ENCODE measurements at places on chromosomes 16 and 17.

DNA sequence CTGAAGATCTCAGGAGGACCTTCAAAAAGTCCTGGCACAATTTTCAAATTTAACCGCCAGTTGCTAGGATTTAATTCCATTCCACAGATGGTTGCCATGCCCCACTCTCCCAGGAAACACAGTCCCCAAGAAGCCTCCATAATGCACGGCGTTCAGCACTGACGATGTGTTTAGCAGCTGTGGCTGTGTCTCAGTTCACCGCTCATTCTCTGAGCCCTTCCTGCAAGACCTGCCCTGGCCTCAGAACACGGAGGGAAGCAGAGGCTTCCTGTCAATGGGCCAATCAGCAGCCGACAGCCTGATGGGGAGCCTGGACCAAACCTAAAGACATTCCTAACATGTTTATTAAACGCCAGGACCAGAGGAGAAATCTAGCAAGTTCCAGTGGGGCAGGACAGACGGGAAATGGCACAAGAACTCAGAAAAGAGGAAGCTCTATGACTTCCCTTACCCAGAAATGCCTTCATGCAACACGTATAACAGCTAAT, 4.9 kb downstream of the MYLK3 start:
- no peak for DNase-seq

DNA sequence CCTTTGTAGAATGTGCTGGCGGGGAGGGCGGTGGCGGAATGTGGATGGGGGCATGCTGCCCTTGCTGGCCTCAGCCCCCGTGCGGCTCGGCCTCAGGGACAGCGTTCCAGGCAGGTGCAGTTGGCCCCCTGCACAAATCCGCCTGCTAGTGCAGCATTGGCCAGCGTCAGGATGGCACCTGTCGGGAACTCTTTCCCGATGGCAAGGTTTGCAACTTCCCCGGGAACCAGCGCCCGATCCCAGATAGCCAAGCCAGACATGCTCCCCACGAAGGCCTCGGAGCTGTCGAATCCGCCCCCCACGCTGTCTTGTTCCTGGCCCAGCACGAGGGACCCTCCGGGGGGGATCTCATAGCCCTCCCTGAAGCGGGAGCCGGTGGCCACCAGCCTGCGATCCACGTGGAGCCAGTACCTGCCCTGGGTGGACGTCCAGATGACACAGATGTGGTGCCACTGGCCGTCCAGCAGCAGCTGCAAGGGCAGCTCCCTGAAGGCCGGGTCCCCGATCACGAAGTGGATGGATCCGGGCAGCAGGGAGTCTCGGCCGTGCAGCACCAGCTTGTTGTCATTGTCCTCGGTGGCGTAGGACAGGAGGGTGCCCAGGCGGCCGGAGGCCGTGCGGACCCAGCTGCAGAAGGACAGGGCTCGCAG, 2.8 kb downstream of the PTX4 start:
- no peak for DNase-seq

GRCh38 chr16:69600202-69600601, 34.4 kb downstream of the NFAT5 start:
- no peak for DNase-seq

DNA sequence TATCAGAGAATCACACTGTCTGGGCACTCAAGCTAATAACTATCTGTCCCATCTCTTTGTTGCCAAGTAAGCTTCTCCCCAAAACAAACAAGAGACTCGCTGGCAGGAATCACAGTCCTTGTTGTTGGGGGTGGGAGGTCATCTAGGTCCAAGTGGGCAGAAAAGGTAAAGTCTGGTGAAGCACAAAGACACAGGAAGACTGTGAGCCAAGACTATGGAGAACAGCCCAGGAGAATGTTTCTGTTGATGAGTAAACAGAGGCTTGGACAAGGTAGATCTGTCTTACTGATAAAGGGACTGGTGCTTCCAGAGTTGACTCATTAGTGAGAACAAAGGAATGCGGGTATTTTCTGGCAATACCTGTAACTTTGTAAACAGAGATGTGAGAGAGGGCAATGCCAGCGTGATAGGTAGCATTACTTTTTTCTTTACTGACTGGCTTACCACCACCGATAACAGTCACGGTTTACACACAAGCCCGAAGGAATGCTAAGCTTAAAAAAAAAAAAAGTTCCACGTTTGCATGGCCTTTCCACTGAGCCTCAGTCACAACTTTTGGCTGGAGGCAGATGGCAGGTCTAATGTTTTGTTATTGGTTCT, 11.5 kb upstream of the MMD start:
- DNase-seq = peak; percentile 80

DNA sequence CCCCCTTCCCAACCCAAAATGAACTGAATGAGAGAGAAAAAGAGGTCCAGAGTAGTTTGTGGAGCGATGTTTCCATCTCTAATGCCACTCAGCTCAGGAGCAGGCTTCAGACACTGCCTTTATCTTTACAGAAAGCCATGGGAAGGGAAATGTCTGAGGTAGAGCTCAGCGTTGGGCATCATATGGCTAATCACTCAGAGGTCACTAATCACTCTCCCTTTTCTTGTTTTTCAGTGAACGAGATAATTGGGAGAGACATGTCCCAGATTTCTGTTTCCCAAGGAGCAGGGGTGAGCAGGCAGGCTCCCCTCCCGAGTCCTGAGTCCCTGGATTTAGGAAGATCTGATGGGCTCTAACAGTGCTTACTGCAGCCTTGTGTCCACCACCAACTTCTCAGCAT, 9.8 kb downstream of the ESRP2 start:
- no peak for DNase-seq

GRCh38 chr16:8851761-8852403, 16.9 kb downstream of the CARHSP1 start:
- no peak for DNase-seq

- no peak for DNase-seq
Observed at GRCh38 chr16:87766485-87766797, 655 bp upstream of the KLHDC4 start.

DNA sequence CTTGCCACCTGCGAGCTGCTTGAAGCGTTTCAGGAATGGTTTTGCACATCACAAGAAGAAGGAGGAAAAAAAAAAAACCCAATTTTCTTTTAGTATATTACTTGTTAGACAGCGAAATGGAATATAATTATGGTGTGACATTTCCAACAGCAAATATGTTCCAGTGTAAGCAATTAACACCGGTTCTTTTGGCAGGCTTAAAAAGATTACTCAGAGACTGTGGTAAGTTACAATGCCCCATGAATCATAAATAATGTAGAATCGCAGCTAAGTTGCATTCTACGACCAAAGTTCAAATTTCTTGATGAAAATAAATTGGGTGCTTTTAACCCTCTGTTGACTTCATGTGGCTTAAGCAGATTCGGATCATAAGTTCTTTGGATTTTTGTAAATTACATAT, 245.2 kb downstream of the XYLT1 start:
- no peak for DNase-seq

GRCh38 chr17:8117980-8118768, at the start of gene ALOXE3:
ALOXE3 (minus strand) TSS chr17:8118514; CDS start chr17:8117990, 524 bp downstream.
- DNase-seq = peak; percentile 91

- DNase-seq = peak; percentile 30
Observed at GRCh38 chr17:67422897-67423296, 45.8 kb downstream of the PITPNC1 start.

GRCh38 chr17:67675481-67675880, 42.3 kb upstream of the NOL11 start:
- no peak for DNase-seq

- DNase-seq = peak; percentile 30
Observed at GRCh38 chr16:23148513-23149266, 562 bp downstream of the USP31 start.

DNA sequence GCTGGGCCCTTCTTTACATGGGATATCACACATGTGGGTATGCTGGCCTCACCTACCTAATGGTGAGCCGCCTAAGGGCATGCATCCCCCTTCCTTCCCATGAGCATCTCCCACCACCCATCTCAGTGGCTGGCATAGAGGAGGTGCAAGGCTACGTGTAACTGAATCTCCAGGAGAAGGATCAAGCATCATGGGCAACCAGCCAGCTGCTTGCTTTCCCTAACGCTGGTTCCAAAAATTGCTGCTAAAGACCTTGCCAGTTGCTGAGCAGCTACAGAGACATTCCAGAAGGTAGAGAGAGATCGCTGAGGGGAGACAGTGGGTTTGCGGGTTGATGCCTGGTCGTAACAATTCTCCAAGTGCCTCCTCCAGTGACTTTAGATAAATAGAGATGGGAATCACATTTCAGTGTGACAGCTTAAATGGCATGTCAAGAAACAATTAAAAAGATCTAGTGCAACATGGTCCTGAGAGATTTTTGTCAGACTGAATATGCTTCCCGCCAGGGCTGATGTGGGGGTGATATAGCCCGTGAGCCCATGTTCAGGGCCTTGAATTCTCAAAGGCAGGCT, 378.4 kb upstream of the CDH5 start:
- no peak for DNase-seq

DNA sequence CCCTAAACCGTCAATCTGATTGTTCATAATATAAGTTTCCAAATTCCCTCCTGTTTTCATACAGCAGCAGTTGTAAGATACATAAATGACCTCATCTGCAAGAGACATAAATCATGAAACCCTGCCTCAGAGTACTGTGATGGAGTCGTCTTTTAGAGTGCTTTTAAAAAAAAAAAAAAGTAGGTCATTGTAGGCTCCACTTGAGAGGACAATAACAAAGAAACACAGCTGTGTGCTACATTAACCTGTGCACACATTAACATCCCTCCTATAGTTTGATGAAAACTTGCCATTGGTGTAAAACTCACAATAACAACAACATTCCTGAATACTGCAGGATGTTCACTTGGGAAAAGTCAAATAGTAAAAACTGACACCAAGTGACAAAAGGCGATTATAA, 56.5 kb downstream of the XPO6 start:
- no peak for DNase-seq

DNA sequence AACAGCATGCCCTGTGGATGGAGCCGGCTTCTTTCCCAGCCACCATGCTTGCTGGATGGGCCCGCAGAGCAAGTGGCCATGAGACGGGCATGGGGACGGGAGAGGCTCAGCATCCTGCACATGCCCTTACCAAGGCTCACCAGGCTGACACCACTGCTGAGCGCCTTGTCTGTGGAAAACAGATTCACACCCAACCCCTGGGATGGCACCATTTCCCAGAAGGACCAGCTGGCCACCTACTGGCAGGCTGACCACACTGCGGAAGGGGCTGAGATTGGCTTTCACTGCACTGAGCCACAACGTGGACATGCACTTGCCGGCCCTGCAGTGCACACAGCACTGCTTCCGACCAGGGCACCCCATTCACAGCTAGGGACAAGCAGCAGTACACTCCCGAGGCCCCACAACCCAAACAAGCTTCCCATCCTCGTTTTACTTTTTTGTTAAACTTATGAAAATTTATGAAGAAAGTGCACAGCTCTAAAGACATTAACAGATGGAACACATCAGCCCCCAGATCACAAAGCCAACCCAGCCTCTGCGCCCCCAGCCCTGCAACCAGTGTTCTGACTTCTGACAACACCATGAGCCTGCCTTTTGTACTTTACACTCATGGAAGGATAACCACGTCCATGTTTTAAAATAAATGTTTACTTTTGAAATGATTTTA, 13.9 kb upstream of the KRTAP17-1 start:
- peak; percentile 39 for DNase-seq

GRCh38 chr17:72176951-72177660, 56.3 kb downstream of the SOX9 start:
- DNase-seq = no peak

- no peak for DNase-seq
Observed at GRCh38 chr16:65041667-65042066, 80.2 kb downstream of the CDH11 start.

DNA sequence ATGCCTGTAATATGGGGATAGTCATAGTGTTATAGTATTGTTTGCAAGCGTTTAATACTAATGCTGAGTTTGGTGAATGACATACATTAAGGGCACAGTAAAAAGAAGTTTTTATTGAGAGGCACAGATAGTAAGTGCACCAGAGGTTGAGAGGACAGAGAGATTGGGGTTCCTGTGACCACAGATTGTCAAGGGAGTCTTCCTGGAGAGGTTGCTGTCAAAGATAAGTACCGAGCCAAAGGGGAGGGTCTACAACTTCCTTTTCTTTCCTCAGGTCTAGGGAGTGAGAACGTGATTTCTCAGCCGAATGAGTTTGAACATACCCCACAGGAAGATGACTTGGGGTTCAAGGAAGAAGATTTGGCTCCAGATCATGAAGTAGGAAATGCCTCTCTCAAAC, 1.8 kb downstream of the ZNF48 start:
- DNase-seq = no peak

DNA sequence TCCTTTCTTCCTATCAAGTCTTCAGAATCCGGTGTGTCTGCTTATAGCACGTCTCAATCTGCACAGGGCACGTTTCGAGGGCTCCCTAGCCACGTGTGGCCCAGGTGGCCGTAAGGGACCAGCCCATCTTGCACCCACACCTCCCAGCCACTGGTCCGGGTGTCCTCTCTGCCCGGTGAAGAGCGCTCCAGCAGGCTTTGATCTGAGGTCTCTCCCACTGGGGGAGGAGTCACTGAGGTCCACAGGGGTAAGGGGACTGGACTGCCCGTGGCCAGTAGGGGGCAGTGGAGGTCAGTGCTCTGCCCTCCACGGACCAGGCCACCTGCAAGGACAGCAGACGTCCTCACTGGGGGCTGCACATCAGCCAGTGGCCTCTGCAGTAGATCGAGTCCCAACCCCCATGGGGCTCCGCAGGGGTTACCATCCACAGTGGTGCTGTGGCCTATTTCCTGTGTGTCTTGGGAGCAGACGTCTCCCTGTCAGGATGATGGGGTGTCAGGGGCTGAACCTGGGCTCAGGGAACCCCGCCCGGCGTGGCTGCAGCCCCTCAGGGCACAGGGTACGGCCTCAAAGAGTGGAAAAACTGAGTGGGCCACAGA, 204.1 kb upstream of the CIBAR2 start:
- peak; percentile 27 for DNase-seq

GRCh38 chr16:67088551-67088950, 21.2 kb upstream of the PHAF1 start:
- DNase-seq = no peak

DNA sequence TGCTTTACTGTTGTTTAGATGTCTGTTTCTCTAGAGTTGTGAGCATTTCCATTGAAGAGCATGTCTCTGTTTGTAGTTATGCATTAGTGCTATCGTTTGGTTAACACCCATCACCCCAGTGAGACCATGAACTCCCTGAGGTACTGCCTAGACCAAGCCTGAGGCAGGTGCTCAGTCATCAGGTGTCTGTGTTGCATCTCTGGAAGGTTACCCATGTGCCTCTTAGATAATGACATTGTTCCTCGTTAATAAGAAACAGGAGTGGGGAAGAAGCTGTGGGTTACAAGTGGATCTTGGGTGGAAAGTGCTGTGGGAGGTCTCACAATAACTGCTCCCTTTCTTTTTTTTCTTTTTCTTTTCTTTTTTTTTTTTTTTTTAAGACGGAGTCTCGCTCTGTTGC, 18.3 kb downstream of the DNAJA3 start:
- no peak for DNase-seq

- DNase-seq = no peak
Observed at GRCh38 chr17:18100616-18101015, 7.9 kb upstream of the MYO15A start.
